Stimulated activated CD4-positive, alpha-beta T cell treated with anti-CD3 and anti-CD28 coated beads, Interleukin-1b, Interleukin-23, amount 100 ng/mL, for 1 hour (primary cell): ENCODE measurements at places on chromosomes 4 and X.

DNA sequence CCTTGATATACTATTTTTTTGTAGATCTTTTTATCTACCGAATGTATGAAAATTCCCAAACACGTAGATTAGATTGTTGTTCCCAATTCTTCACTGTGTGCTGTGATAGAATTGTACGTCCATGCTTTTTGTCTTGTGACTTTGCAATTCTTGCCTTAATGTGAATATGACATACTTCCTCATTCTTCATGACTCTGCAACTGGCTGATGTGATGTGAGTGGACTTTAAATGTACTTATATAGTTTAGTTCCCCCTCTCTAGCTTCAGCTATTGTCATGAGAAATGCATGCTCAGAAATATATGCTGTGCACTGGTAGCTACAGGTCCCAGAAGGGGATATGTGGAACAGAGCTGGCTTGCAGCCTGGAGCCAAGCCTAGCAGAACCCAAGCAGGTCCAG lies 89.4 kb downstream of the FTHL17 start:
- no peak for DNase-seq

- DNase-seq, result no peak
Measured at GRCh38 chr4:98358630-98359248, 97.6 kb downstream of the RAP1GDS1 start.

GRCh38 chr4:14269824-14270223 lies 642.3 kb upstream of the BOD1L1 start:
- DNase-seq, result no peak

DNA sequence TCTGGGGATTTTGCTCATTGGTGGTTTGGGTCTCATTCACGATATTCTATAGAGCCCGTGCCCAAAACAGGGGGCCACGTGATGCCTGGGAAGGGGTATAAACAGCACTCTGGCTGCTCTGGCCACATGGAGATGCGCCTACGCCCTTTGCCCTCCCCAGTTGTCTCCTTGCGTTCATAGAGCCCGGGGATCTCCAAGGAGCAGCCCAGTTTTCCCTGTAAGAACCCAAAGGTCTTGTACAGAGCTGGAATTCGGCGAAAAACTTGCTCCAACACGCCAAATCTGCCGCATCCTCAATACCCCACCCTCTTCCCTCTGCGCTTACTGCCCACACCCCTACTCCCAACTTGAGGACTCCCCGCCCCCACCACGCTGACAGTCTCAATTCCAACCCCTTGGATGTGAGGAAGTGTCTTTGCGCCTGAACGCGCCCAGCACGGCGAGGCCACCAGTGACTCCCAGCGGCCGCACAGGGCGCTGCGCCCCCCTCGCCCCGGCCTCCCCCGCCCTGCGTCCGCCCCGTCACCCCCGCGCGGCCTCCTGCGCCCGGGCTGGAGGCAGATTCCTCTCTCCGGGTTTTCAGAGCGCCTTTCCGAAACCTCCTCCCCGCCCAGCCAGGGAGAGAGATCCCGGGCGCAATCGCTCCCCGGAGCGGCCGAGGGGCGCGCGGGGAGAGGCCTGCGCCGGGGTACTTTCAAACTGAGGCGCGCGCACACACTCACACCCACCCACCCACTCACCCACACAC lies at the start of gene NHS:
Gene NHS (plus strand): TSS at position 582 of the 748 bp plus-strand sequence. CDS start 558 bp downstream, outside the sequence.
- DNase-seq, result no peak

GRCh38 chrX:1673337-1673736 lies 58.5 kb downstream of the ASMT start:
- DNase-seq, result no peak

- no peak for DNase-seq
Measured at GRCh38 chr4:168028568-168028967, 63.8 kb upstream of the ANXA10 start.

GRCh38 chrX:41118156-41118555 lies 32.9 kb downstream of the USP9X start:
- DNase-seq, result no peak

- DNase-seq, result no peak
Measured at GRCh38 chr4:38311495-38312126, 351.4 kb downstream of the PTTG2 start.

DNA sequence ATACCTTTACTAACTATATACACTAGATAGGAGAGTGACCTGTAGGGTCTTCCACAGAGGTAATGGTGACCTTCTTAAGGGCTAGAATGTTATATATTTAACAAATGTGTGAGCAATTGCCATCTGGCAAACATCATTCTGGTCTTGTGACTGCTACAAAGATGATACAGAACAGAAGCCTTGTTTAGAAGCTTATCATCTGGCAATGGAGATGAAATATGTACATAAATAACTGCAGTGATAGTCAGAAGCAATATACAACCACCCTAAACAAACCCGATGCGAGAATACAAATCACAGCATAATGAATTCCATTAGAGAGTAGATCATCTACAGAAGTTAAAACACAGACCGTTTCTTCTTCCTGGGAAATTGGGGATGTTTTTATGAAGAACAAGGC lies 952.7 kb upstream of the SLIT2 start:
- no peak for DNase-seq

DNA sequence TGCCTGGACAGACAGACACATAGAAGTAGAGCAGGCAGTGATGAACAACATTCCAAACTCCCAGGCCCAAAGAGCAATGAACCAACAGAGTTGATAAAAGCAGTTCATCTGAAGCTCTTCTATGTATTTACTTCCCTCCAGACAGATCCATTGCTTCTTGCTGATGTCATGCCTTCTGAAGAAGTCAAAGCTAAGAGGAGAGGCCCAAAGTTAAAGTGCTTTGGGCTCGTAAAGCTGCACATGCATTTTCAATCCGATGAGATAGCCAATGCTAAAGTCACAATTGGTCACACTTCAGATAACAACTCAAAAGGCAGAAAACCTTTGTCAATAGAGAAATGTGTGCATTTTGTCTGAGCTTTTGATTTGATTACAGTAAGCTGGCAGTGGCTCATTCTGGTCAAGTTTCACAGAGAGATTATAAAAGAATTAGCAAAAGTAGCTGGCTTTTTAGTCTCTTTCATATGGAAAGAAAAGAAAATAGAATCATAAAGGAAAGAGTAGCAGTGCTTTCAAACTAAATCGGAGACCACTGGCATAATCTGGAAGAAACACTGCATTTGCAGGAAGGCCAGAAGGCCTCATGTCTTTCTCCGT lies 82.0 kb downstream of the GPC4 start:
- DNase-seq, result no peak

- no peak for DNase-seq
Measured at GRCh38 chrX:50081282-50081889, 119.4 kb downstream of the AKAP4 start.

GRCh38 chrX:153684467-153685155 lies 3.1 kb upstream of the SLC6A8 start:
- no peak for DNase-seq

DNA sequence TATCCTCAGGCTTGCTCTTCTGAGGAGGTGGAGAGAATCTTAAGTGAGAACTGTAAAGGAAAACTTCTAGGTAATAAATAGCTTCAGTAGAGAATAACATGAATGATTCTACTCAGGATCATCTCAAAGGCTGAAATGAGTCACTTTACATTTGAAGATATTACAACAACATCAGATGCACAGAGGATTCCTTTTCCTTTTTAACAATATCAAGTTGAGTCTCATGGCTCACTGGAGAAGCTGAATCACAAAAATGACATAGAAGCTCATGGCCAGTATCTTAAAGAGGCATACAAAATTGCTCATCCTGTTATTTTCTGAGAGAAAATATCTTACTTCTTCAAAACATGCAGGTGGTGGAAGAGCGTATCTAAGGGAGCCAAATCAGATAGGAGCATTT lies 72.5 kb upstream of the EMCN start:
- DNase-seq, result no peak

GRCh38 chr4:81319657-81320056 lies 104.6 kb upstream of the PRKG2 start:
- DNase-seq, result no peak

DNA sequence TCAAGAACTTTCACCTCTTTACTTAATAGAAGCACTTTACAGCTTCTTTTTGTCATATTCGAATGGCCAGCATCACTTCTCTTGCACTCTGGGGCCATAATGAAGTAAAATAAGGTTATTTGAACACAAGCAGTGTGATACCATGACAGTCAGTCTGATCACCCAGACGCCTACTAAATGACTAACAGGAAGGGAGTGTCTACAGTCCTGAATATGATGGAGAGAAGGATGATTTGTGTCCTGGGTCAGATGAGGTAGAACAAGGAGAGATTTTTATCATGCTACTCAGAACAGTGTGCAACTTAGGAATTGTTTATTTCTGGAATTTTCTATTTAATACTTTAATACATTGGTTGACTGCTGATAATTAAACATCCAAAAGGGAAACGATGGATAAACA lies 284.2 kb upstream of the F9 start:
- no peak for DNase-seq

- no peak for DNase-seq
Measured at GRCh38 chr4:11348449-11349088, 80.1 kb downstream of the HS3ST1 start.

DNA sequence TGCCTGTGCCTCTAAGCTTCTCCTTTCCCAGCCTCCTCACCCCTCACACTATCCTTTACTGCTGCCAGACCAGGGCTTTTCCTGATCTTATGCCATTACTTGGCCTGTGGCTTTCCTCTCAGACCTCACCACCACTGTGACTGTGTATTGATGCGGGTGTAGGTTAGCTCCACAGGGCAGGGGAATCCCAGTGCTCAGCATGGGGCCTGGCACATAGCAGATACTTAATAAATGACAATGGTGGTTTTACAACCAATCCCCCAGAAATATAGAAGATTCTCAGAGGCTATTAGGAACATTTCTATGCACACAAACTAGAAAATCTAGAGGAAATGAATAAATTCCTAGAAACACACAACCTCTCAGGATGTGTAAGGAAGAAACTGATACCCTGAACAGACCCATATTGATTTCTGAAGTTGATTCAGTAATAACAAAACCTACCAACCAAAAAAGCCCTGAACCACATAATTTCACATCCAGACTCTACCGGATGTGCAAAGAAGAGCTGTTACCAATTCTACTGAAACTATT lies 129.6 kb upstream of the QRFPR start:
- DNase-seq, result no peak

GRCh38 chr4:86122404-86122803 lies 237.4 kb downstream of the MAPK10 start:
- no peak for DNase-seq

DNA sequence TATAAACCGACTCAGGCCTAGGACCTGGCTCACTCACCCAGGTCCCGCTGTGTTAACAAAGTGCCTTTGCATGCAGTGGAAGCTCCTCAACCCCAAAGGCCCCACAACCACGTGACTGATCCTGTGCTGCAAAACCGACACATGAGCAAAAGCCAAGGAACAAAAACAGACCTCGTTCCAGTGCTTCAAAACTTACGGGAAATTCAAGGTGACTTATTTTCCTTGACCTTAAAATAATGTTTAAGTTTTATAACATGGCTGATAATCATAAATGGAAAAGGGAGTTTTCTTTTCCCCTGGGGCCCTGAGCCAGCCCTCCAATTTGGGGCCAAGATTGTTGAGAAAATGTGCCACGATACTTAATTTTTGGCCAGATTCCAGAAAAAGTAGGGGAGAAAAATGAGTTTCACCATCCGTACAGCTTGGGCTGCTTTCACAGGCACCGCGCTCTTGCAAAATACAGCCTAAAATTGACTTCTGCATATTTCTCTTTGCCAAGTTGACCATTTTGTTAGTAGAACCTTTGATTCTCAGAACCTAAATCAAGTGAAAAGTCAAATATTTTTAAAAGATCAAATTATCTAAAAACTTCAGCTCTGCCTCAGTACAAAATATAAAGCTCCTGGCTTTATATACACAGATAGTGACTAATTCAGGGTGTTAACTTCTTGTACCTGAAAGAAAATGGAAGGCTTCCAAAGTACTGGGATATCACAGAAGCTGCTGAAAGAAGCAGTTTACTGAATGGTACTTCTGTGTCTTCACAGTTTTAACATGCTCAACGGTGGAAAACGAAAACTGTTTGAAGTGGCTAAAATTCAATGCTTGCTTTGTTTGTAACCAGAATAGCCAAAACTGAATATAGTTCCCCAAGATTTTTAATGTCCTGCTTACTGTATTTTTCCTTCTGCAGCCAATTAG lies 93.8 kb downstream of the APBB2 start:
- no peak for DNase-seq

DNA sequence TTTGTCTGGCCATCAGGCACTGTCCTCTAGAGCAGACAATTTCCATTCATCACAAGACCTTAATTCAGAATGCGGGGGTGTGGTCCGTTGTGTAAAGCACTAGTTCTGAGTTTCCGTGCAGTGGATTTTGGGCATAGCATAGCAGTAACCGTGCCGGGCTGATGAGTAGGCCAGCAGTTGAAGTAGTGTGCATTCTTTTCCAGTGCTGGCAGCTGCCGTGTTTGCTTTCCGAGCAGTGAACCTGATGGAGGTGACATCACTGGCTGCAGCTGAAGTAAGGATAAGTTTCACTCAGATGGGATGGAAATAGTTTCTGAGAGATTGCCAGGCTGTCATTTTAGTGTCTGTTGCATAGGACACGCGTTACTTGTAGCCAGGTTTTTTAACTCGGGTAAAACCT lies 107.0 kb upstream of the STIM2 start:
- DNase-seq, result no peak

DNA sequence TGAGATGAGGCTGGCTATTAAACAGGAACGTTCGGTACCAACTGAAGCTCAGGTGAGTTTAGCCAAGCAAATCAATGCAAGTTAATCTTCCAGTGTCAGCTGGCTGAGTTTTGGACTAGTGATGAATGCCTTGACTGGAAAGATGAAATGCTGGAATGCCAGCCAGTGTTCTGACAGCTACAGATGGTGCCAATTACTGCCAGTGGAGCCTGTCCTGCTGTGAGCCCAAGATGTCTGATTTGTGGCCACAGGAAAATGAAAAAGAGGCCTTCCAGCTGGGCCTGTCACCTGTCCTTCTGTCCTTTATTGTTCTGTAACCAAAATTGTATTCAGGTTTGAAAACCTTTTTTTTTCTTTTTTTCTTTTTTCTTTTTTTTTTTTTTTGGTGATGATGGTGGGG lies 223.1 kb downstream of the AFF2 start:
- DNase-seq, result no peak

GRCh38 chr4:79325864-79326328 lies at the start of gene NAA11:
TSS of gene NAA11 (minus strand) at chr4:79326061. CDS start at chr4:79325877, 184 bp downstream.
- no peak for DNase-seq

DNA sequence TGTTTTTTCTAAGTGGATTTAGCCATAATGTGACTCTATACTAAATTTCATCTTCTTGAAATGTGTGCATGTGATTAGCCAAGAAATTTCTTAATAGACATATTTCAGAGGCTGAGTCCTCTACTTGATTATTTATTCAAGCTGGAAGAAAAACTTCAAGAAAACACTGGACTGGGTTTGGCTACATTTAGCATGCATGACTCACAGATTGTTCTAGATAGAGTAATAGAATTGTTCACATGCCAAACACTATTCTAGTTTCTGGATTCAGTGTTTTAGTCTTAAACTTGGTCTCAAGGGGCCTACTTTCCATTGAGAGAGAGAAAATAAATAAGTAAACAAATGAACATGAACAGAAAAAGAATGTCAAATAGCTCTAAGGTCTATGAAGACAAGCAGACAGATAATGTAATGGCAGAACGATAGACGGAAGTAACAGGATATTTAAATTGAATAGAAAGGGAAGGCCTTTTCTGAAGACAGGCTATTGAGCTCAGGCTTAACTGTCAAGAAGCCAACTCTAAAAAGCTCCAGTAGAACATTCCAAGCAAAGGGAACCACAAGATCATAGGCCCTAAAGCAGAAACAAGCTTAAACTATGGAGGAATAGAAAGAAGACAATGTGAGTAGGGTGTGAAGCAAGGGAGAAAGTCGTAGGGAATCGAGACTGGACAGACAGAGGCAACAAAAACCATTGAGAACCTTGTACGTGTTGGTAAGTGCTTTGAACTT lies 104.6 kb downstream of the TMEM144 start:
- DNase-seq, result no peak

GRCh38 chr4:66297703-66298102 lies 627.4 kb upstream of the EPHA5 start:
- DNase-seq, result no peak
